SK-N-SH treated with all-trans-retinoic acid at 6 μM for 48 hours (cell line): ENCODE measurements at places on chromosomes 12 and 14.

GRCh38 chr14:64915029-64915424 lies 772 bp downstream of the CHURC1 start:
- no peak for ATAC-seq

- peak; percentile 59 for ATAC-seq
Observed at GRCh38 chr12:89731614-89732013, 23.0 kb upstream of the ATP2B1 start.

GRCh38 chr12:53207042-53207441 lies at the start of gene ITGB7:
TSS of gene ITGB7 (minus strand) at chr12:53207251. CDS start at chr12:53200443, 6,808 bp downstream.
- no peak for ATAC-seq

DNA sequence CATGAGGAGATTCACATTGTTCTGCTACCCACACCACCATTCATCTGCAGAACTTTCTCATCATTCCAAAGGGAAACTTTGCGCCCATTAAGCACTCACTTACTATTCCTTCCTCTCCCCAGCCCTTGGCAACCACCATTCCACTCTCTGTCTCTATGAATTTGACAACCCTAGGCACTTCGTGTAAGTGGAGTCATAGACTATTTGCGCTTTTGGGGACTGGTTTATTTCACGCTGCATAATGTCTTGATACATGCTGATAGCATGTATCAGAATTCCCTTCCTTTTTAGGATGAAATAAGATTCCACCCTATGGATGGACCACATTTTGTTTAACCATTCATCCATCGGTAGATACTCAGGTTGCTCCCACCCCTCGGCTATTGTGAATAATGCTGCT lies 4.5 kb upstream of the EML1 start:
- ATAC-seq = no peak

DNA sequence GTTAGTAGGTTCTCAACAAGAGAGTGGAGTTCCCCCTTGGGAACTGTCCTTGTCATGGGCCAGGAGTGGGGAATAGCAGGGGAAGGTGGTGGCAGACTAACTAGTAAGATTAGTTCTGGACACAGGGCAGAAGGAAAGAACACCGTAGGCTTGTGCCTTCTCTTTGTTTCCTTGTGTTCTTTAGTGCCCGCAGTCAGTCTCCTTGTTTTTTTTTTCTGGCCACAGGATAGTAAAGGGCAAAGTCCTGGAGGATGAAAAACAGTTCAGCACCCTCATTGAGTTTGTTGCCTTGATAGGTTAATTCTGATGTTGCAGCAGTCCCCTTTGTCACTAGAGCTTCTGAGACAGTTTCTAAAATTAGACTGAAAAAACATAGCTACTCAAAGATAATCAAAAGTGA lies 8.4 kb downstream of the PEX5 start:
- no peak for ATAC-seq

GRCh38 chr12:45731190-45731775 lies 1.8 kb downstream of the ARID2 start:
- no peak for ATAC-seq

- ATAC-seq = no peak
Observed at GRCh38 chr14:80872645-80873044, 68.9 kb downstream of the CEP128 start.

DNA sequence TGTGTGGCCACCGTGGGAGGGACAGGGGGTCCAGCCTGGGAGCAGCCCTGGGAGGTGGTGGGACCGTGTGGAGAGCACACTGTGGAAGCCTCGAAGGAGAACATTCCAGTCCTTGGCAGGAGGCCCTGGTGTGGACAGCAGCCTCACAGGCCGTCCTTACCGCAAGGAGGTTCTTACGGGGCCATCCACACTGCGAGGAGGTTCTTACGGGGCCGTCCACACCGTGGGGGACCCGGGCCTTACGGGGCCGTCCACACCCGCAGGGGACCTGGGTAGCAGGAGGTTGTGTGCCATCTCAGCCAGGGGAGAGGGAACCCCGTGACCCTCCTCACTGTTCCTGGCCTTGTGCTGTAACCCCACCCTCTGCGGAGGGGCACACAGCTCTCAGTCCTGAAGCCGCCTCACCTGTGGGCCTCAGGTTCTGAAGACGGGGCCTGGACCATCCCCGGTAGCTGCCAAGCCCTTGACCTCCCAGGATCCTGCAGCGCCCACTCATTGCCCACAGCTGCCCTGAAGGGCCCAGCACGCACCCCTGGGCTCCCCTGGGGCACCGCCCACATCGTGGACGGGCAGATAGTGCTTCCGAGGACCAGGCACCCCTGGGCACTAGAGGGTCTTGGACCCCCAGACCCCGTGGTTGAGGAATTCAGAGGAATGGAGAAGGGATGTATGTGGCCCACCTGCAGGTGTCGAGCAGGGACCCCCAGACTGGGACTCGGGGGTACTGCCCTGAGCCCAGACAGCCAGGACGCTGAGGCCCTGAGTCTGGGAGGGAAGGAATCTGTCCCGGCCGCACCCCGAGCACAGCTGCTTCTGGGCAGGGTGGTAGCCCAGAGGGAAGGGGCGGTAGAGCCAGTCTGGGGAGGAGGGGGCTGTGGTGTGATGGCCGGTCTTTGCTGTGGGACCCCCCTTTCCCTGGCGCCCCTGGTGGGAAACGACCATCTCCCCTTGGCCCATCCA lies 37.3 kb downstream of the LRCOL1 start:
- ATAC-seq = no peak

DNA sequence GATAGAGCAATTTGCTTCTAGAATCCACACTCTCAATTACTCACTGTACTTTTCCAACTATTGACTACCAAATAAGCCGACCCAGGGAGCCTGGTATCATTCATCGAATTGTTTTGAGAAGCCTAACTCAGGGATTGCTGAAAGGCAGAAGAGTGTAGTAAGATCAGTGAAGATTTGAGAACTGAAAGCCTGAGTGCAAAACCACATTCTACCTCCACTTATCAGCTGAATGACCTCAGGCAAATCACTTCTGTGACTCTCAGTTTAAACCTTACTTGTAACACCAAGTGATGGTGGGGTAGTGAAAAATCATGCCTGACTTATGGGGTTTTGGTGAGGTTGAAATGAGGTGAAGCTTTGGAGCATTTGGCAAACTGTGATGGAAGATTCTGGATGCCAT lies 126.1 kb upstream of the MAX start:
- no peak for ATAC-seq

- ATAC-seq = no peak
Observed at GRCh38 chr14:61923348-61923747, 161.1 kb downstream of the SNAPC1 start.

- ATAC-seq = peak; percentile 97
Observed at GRCh38 chr12:43882578-43883178, 46.8 kb downstream of the TMEM117 start.

DNA sequence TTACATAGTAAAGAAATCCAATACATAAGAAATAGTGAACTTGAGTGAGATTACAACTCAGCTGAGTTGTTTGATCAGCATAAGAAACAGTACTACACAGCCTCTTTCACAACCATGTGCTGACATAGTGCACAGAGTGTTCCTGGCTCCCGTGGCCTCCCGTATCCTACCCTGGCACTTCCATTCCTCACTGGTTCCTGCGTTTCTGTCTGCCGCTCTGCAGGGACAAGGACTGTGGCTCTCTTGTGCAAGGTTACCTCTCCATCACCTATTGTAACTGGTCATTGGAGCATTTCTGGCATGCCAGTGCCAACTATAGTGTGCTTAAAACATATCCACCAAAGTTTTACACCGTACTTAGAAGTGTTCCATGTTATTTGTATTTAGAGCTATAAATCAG lies 46.3 kb upstream of the PCED1B start:
- ATAC-seq = peak; percentile 60

- ATAC-seq = no peak; the same call in 2 of the 3 replicates
Observed at GRCh38 chr12:60394665-60395064, 798.8 kb downstream of the SLC16A7 start.

DNA sequence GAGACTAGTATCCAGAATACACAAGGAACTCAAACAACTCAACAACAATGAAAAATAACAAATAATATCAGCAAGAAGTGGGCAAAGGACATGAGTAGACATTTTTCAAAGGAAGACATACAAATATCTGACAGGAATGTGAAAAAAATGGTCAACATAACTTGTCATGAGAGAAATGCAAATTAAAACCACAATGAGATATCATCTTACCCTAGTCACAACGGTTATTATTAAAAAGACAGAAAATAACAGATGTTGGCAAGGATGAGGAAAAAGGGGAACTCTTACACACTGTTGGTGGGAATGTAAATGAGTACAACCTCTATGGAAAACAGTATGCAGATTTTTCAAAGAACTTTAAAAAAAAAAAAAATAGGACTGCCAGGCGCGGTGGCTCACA lies 20.4 kb downstream of the VWF start:
- peak; percentile 76 for ATAC-seq

DNA sequence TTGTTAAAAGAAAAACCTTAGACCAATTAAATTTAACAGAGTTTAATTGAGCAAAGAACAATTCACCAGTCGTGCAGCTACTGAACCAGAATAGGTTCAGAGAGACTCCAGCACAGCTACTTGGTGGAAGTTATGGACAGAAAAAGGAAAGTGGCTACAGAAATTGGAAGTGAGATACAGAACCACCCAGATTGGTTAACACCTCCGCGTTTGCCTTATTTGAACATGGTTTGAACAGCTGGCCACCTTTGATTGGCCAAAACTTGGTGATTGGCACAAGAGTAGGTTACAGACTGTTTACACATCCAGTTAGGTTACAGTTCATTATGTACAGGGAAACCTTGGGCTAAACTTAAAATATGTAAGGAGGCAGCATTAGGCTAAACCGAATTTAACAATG lies 54.9 kb downstream of the SRGAP1 start:
- no peak for ATAC-seq

GRCh38 chr12:88399811-88400210 lies 180.5 kb downstream of the KITLG start:
- ATAC-seq = no peak

DNA sequence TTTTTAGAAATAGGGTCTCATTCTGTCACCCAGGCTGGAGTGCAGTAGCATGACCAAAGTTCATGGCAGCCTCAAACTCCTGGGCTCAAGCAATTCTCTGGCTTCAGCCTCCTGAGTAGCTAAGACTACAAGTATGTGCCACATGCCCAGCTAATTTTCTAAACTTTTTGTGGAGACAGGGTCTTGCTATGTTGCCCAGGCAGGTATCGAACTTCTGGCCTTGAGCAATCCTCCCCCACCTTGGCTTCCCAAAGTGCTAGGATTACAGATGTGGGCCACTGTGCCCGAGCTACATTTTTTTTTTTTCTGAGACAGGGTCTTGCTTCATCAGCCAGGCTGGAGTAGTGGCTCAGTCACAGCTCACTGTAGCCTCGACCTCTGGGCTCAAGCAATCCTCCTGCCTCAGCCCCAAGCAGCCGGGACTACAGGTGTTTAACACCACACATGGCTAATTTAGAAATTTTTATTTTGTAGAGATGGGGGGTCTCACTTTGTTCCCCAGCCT lies 7.1 kb downstream of the PPP4R3A start:
- no peak for ATAC-seq

- no peak for ATAC-seq
Observed at GRCh38 chr12:113770389-113770865, 195.7 kb downstream of the RBM19 start.

DNA sequence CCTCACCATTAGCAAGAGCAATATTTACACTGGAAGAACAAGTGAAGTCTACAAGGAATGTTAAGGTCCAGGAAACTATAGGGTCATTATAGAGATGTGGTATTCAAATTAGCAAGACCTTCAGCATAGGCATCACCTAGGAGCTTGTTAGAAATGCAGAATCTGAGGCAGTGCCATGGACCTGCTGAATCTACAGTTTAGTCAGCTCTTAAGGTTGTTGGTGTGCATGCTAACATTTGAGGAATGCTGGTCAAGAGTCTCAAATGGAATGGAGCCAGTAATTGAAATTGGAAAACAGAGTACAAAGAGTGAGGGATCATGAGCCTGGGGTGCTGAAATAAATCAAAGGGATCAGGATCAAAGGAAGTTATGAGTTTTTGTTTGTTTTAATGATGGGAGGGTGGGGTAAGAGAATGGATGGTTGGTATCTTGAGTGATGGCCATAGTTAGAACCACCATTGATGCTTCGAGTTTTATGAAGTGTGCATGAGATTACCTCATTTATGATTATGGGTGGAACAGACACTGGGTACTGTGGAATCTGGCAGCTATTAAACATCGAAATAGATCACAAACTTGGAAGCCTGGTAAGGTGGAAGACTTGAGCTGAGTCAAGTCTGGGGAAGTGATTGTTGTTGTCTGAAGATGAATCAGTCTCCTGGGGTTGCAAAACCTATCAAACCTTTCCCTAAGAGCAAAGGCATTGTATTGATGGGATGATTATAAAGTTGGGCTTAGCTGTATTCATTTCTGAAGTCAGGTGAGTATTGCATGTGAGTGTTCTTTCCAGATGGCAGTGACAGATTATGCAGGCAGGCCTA lies 323.3 kb upstream of the E2F7 start:
- no peak; the same call in 2 of the 3 replicates for ATAC-seq

- no peak for ATAC-seq
Observed at GRCh38 chr12:85865890-85866289, 8.2 kb upstream of the NTS start.

DNA sequence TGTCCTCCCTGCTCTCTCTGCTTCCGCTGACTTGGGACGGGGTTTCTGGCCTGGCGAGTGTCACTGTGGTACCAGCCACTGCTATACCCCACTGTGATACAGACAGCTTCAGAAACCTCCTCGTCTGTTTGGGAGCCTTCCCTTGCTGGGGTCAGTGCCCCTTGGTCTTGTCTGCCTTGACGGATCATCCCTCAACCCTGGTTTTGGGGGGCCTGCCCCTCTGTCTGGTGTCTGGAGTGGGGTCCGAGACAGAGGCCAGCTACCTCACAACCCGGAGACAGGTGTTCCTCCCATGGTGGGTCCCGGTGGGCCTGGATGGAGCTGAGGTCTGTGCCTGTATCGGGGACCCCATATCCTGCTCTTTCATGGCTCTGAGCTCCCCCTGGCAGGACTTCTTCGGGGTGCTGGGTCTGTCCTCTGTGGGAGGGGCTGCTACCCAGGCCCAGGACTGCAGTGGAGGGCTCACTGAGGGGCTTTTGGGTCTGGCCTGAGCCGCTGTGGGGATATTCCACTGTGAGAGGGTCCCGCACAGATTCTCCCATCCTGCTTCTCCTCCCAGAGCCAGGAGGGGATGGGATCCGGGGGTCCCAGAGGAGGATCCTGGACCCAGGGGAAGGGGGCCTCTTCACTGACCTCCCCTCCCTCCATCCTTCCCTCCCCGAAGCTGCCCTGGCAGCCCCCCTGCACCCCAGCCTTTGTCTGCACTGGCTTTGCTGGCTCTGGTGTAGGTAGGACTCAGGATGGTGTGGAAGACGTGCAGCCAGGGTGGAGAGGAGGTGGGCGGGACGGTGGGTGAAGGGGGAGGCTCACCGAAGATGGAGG lies 365.5 kb downstream of the TMEM121 start:
- no peak for ATAC-seq

- peak; percentile 51; the same call in 2 of the 3 replicates for ATAC-seq
Observed at GRCh38 chr12:100698518-100698917, 96.1 kb upstream of the ANO4 start.

- no peak for ATAC-seq
Observed at GRCh38 chr14:69573831-69574262, 824 bp downstream of the CCDC177 start.

DNA sequence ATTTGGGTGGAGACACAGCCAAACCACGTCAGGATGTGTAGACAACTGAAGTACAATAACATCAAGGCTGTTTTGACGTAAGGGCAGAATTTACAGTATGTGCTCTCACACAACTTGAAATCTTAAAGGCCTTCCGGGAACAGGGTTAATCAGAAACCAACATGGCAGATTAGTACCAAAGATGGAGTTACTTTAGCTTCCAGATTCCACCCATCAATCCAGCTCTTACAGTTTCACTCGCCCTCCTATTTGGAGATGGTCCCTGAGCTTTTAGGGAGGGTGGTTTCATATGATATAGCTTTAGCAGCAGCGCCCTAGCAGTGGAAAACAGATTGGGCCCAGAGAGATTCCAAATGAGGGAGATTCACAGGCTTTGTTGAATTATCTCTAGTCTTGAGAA lies 2.0 kb upstream of the XPOT start:
- ATAC-seq = no peak

- peak; percentile 72 for ATAC-seq
Observed at GRCh38 chr12:101076921-101077320, 133.1 kb downstream of the SLC5A8 start.
